ENCODE measurements at places on chromosomes 4 and X.

GRCh38 chrX:120840827-120841226 is 34.8 kb downstream of the CT47B1 start:
- DNase-seq = no peak

DNA sequence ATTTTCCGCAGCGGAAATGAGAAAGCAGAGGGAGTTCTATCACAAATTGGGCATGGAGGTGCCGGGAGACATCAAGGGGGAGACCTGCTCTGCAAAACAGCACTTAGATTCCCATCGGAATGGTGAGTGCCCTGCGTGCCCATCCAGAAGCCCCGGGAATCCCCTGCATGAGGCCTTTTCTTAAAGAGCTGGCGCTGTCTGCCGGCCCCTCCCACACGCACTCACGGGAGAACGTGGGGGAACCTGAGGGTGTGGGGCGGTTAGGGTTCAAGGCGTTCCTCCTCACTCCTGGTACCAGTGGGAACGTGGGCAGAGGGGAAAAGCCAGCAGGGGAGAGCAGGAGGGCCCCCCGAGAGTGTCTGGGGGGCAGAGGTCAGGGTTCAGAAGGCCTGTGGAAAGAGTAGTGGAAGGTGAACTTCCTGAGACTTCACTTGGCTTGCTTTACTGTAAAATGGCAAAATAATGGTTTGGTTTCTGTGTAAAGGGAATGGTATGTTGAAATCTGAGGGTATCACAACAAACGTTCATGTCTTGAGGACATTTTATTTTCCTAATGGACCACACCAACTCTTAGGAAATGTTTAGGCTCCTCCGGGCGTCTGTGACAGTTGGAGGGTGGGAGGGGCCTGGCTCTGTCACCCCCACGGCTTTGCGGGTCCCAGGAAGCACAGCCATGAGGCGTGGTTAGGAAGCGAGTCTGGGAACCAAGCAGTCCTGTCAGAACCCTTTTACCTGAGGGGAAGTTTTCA is 38.0 kb downstream of the PCGF3 start:
- DNase-seq = no peak

DNA sequence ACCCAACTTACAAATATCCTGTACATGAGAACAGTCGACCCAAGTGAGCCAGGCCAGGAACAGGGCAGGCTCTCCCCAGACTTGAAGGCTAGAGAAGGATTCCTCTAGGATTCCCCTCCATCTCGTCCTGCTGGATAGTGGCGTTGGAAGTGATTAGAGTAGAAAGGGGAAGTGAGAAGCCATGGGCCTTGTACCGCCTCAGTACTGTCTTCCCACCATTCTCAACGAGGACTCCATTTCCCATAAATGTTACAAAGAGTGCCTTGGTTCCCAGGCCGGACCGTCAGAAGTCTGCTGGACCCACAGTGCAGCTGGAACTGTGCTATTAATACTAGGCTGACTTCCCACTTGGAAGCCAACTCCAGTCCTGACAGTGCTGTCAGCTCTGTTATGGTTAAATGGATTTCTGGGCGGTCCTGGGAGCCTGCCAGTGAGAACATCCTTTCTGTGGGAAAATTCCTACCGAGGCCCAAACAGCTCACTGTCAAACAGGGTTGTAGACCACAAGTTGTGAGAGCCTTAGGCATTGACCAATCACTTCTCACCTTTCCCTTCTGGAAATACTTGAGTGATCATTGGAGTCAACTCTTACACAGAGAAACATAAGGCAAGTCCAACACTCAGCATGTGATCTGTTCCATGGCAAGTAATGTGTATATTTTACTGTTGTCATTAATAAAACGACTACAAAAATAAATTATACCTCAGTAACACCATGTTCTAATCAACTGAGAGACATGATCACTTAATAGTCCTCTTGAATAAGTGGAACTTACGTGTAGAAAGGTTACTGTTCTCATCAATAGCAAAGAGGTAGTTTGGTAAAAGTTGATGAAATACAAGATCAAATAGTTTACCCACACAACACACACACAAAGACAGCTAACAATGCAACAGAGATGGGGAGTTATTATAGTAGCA is 58.4 kb downstream of the AMELX start:
- DNase-seq = no peak

GRCh38 chr4:740011-740410 is 34.4 kb downstream of the PCGF3 start:
- DNase-seq = no peak

GRCh38 chrX:153726286-153727122 is 1.8 kb downstream of the ABCD1 start:
- DNase-seq = no peak

- DNase-seq = no peak
Observed at GRCh38 chrX:78377186-78377585, 49.8 kb upstream of the CYSLTR1 start.

DNA sequence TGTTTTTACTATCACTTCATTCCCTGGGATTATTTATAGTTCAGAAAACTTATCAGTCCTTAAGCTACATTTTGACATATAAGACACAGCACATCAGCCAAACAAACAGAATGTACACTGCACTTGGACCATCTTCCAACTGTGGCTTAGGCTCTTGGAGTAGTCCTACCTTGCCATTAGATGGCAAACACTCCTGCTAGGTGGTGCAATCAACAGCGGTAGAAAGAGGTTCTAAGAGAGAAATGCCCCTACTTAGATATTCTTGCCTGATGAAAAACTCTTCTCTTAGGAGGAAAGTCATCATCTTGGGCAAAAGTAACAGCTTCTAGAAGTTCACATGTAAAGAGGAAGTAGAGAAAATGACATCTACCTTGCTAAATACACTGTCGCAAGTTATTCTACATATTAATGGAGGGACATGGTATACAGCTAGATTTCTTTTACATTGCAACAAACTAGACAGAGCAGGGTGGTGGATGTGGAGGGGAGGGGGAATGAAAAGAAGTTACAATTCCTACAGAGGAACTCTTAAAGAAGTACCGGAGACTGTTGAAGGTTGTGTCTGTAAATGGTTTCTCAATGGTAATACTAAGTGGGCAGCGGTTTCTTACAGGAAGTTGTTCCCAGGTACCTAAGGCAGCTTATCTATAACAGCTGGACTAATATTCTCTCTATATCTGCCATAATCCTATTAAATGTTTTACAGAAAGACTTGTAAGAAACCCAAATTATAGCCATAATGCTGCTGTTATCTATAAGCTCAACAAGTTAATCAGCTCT is 8.1 kb upstream of the STPG2 start:
- no peak for DNase-seq
